GM12892 (cell line): ENCODE measurements at places on chromosomes 7 and 10.

DNA sequence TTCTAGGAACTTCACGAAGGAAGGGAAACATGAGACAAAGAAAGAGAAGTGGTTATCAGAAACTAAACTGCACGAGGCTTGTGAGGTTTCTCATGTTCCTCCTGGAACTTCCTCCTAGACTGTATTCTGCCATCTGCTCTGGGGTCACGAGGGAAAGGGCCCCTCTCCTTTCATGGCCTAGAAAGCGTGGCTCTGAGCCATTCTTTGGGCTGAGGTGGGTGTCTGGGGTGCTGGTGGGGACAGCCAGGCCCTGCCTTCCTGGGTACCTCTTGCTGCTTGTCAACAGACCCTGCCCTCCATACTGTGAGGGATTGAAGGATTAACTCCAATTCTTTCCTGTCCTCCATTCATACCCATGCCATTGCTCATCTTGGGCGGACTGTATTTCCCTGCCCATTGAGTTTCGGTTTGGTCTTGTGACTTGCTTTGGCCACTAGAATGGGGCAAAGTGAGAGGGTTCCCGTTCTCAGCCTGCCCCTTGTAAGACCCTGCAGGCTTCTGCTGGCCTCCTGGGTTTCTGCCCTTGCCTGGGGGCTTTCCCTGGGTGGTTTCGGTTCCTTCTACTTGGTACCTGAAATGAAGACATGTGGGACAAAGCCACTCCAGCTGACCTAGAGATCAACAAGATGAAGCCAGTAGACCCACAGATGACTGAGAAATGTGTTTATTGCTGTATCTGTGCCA, 14.9 kb upstream of the GIMAP8 start:
- DNase-seq = peak; percentile 63

DNA sequence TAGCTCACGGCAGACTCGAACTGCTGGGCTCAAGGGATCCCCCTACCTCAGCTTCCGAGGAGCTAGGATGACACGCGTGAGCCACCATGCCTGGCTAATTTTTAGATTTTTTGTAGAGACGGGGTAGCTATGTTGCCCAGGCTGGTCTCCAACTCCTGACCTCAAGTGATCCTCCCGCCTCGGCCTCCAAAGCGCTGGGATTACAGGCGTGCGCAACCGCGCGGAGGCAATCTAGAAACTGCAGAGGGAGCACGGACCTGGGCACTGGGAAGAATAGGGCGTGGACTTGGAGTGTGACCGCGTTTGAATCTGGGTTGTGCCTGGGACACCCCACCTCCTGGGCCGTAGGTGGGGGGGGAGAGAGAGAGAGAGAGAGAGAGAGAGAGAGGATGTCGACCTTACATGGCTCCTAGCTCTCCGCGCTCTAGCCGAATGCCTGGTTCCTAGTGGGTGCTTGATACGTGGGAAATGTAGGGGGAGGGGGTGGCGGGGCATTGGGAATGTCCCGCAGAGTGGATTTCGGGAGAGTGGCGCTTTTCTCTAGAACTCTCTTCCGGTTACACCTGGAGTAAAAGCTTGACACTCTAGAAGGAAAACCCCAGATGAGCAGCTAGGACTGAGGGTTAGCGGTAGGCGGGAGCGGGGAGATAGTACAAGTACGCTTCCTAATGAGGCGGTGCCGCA, 1.2 kb upstream of the MAP3K8 start:
- no peak for DNase-seq

GRCh38 chr10:101693651-101693977, 1.4 kb downstream of the FBXW4 start:
- DNase-seq = no peak

DNA sequence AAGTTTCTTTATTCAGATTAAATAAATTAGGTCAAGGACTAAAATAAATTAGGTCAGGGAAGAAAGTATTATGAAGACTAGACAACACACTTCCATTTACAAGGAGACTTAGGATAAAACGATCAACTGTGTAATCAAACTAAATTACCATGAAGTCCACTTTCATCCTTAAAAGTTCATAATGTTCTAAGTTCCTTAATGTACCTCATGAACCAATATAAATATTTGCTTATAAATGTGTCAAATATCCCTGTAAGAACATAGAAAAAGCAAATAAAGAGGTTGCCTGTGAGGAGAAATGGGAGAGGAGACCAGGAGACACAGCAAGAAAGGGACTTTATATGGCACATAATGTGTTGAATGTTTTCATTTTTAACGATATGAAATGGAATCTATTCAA, 345.6 kb downstream of the PARD3 start:
- no peak for DNase-seq

GRCh38 chr10:6119423-6119822, 30.6 kb downstream of the RBM17 start:
- no peak for DNase-seq

DNA sequence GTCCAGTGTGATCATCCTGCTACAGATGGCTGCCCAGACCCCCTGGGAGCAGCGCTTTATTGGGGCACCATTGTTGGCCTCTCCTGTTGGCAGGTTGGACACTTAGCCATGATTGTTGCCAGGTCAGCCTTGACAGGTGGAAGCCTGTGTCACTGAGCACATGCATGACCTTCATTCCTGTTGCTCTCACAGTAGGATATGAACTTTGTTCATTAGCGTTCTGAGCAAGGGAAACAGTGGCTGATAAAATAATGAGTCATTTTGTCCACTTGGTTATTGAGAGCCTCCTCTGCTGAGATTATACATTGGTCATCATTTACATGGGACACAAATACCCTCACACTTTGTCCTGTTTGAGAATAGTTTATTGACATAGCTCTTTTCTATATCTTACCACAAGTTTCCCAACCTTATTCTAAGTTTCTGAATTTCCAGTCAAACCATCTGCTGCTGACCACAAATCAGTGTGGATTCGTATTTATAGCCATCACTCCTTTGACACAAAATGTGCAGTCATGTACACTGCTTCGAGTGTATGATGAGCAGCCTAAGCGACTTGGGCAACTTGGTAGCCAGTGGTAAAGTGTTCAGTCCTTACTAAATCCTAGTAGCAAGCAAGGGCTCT, 102.6 kb downstream of the TPST1 start:
- no peak for DNase-seq

DNA sequence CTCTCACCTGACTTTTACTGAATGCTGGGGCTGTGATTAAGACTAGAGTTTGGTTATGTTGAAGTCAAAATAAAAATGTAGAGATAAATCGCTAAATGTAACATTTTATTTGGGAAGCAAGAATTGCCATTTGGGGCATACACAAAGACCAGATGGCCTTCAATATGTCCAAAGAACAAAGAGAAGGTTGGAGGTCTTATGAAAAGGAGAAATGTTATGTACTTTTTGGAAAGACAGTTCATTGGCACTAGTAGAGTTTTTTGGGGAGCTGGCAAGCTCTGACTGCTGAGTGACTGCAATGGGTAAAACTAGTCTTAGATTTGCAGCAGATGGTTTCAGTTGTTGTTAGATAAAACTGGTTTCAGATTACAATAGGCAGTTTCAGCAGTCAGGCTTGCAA, 35.6 kb upstream of the GALNT17 start:
- DNase-seq = no peak

- DNase-seq = no peak
Measured at GRCh38 chr10:73398024-73398423, 15.8 kb downstream of the ANXA7 start.

DNA sequence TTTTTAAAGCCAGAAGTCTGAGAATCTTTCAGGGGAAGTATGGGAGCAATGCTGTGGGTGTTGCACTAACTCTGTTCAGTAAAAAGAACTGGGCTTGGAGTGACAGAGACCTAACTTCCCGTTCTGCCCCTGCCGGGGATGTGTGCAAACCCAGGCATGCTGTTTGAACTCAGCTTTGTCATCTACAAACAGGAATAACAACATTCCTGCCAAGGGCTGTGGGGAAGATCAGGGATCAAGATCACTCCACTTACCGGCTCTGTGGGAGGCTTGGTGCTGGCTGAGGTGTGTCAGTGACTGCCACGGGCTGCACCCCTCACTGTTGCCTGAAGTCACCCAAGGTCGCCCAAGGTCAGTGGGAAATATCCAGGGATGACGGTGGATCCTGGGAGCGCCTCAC, 23.1 kb upstream of the DRGX start:
- DNase-seq = no peak

DNA sequence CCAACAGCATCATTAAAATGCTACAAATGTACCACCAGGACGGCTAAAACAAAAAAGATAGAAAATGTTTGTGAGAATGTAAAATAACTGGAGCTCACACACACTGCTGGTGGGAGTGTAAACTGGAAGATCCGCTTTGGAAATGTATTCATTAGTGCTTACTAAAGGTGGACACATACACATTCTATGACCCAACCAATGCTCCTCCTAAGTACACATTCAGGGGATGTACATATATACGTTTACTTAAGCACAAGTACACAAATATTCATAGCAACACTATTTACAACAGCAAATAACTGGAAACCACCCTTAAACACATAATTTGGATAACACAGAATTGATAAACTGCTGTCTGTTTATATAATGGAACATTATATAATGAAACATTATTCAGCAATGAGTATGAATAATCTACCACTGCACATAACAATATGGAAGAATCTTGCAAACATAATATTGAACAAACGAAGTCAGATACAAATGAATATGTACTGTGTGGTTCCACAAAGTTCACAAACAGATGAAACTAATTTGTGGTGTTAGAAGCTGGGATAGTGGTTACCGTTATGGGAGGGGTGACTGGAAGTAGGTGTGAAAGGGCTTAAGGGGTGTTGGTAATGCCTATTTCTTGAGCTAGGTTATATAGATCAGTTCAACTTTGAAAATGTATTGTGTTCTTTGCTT, 52.1 kb downstream of the STRA8 start:
- DNase-seq = no peak

GRCh38 chr7:11726001-11726793, 105.8 kb downstream of the THSD7A start:
- DNase-seq = no peak

DNA sequence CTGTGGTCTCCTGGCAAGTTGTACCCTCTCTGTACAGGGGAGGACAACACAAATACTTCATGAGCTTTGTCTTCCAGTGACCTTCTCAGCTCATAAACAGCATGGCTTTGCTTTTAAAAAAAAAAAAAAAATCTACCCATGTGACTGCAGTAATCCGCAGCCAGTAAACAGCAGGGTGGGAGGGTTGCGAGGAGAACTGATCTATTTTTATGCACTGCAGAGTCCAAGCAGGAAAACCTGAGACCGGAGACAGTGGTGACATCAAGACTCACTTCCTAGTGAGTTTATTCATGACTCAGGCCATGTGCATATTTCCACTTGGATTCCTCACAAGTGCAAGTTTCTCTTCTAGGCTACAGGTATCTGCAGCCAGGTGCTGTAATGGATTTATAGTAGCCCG, 127.9 kb downstream of the NRF1 start:
- DNase-seq = no peak

DNA sequence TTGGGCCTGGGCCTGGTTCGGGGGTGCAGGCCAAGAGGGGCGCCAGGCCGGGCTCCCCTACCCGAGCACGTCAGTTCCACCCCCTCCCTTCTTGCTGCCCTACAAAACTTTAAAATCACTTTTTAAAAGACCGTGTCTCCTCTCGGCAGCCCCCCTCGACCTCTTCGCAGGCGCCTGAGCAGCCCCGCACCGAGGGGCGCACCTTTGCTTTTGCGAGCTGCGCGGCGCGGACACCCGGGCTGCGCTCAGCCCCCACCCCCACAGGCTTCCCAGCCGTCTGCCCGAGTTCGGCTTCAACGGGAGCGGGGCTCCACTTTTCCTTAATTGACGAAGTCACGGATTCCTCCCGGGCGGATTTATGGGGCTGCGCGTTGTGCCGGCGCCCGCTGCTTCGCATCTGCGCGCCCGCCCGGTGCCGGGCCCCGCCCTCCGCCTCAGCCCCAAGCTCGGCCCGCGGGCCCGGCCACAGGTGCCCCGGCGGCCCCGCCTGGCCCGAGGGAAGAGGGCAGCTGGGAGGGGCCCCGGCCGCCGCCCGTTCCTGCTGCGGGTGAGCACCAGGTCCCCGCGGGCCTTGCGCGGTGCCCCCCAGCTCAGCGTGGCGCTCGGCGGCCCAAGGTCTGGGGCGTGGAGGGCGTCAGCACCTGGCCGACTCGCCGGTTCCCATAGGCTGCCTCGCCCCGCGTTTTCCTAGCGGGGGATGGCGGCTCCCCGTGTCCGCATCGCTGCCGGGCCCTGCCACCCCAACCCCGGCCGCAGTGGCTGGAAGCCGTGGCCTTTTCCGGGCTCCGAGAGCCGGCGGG, 10.8 kb upstream of the MNX1 start:
- DNase-seq = no peak

- no peak for DNase-seq
Measured at GRCh38 chr7:84665339-84665738, 470.8 kb upstream of the SEMA3A start.

DNA sequence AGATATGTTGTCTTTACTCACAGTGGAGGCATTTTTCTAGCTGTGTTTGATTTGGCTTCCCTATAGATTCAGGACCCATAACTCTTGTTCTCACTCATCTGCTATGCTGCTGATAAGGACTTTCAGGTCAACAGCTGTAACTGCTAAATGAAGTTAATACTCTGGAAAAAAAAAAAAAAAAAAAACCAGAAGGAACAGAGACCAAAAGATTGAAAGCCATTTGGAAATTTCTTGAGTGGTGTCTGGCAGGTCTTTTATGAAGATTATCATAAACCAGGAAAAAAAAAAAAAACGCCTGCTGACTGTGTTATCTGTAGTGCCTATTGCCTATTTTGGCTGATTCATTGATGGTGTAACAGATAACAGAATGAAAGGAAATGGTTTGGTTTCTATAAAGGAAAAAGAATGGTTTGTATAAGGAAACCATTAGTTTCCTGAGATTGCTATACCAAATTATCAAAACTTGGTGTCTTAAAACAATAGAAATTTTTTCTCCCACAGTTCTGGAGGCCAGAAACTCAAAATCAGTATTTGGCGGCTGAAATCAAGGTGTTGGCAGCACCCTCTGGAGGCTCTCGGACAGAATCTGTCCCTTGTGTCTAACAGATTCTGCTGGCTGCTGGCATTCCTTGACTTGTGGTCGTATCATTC, 60.5 kb upstream of the BET1 start:
- DNase-seq = no peak

- DNase-seq = no peak
Measured at GRCh38 chr10:77866598-77866997, 60.0 kb downstream of the DLG5 start.
